ENCODE measurements at places on chromosomes 12 and 14. TPM values are rescaled to one million over a fixed set of nuclear protein-coding genes. Genes with fewer than 3 reads are reported as not detected.

SLCO1C1 gene
- 2.1 TPM for total RNA-seq

DNA sequence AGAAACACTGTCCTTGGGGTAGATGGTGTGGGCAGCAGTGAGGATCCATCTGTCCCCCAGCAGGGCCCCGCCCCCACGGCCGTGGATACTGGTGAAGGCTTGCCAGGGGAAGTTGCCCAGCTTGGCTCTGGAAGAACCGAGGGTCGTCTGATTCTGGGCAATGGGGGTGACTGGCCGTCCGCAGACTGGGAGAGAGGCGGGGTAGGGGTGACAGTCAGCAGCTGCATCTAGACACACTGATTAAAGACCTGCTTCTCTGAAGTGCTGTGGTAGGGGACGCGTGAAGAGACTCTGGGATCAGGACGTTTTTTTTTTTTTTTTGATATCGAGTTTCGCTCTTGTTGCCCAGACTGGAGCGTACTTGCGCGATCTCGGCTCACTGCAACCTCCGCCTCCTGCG, 4.7 kb upstream of the C1R start:
- no peak for DNase-seq

C14orf39 gene
- not detected for total RNA-seq

DNA sequence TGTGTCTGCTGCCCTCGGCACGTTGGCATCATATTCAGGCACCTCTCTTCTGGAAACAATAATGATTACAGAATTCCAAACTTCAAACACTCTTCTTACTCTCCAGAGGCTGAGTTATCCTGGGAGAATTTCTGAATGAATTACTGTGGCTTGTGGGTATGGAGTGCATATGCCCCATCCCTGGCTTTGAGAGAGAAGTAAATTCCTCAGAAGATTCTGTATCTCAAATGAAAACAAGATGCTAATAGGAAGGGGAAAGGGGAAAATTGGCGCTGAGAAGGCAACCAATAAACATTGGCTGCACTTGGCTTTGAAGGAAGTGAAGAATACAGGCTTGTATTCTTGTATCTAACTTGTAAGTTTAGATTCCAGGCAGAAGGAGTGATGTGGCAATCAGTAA, 132.0 kb upstream of the NOVA1 start:
- DNase-seq = no peak

GRCh38 chr12:3197131-3197818, 120.1 kb downstream of the TSPAN9 start:
- no peak for DNase-seq

SRGAP1 gene
- 12.2 TPM for total RNA-seq

GRCh38 chr14:78232231-78233000, 62.2 kb downstream of the NRXN3 start:
- DNase-seq = no peak

GRCh38 chr12:88985631-88986030, 366.7 kb downstream of the DUSP6 start:
- DNase-seq = no peak

IL25 gene
- total RNA-seq = not detected

LRTM2 gene
- total RNA-seq = not detected

GRCh38 chr12:9392842-9393241, 184.6 kb upstream of the PZP start:
- no peak for DNase-seq

GRCh38 chr12:52860102-52860823, 11.5 kb upstream of the KRT78 start:
- DNase-seq = no peak

DNA sequence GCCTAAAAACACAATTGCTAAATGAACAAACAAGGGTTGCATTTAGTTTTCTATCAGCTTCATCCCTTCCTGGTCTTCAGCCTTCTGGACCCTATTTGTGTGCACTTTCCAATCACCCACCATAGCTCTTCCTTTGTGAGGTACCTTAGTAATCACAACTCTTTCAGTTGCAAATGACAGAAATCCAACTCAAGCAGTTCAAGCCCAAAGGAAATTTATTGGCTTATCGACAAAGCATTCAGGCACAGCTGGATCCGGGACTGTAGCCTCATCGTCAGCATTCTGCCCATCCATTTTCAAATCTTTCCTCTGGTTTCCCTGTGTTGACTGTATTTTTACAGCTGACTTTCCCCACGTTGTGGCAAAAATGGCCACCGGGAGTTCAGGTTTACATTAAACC, 148.6 kb upstream of the VASH1 start:
- DNase-seq = no peak

MYBPC1 gene
- 12.6 TPM for total RNA-seq

TAS2R43 gene
- not detected for total RNA-seq

DNA sequence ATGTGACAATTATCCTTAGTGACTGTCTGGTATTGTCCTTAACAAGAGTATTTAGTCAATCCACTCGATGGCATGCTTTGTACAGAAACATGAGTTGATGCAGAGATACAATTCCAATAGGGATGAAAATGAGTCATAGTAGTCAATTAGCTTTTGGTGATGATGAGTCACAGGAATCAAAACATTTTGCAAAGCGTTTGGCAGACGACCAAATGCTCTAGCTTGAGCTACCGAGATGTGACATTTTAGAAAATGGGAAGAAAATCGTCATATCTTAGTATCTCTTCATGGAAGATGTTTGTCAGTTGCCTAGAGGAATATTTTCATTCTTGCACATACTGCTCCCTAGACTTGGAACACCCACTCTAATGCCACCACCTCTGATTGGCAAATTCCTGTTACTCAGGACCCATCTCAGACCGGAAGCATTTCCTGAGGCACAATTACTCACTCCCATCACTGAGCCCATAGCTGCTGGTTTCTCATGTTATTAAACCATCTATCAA, 95.0 kb downstream of the LMNTD1 start:
- no peak for DNase-seq

DNA sequence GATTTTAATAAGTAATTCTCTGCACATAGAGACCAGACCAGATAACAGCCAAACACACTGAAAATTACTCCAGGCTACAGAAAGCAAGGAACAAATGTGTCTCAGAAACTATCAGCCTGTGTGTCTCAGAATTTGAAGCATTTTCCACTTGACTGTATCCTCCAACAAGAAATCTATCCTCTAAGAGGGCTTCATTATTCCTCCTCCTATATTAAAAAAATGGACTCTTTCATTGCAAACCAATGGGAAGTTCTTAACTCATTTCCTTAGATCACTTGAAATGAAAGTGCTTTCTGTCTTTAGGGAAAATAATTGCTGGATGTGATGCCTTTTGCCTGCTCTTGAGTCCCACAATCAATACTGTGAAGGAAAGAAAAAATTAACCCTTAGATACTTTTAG, 2.3 kb downstream of the ST8SIA1 start:
- no peak for DNase-seq

- no peak for DNase-seq
Observed at GRCh38 chr12:52032446-52032803, 18.8 kb upstream of the NR4A1 start.

- no peak for DNase-seq
Observed at GRCh38 chr14:96205978-96206360, 1.3 kb downstream of the BDKRB2 start.

RFLNA gene
- total RNA-seq = 18.0 TPM

DNA sequence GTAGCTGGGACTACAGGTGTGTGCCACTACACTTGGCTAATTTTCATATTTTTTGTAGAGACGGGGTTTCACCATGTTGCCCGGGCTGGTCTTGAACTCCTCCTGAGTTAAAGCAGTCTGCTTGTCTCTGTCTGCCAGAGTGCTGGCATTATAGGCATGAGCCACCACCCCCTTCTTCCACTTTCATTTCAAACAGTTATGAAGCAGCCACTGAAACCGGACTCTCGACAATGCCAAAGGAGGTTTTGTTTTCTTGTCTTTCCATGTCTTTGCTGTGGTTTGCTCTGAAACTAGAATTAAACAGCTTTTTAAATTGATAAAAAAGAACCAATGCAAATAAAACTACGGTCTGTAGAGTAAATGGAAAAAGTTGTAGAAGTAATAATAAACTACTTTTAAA, 30.4 kb downstream of the RAP1B start:
- DNase-seq = peak; percentile 23

- no peak for DNase-seq
Observed at GRCh38 chr12:106289196-106289681, 13.3 kb upstream of the TCP11L2 start.

GRCh38 chr12:120831648-120832267, 72.4 kb downstream of the SPPL3 start:
- DNase-seq = no peak

DNA sequence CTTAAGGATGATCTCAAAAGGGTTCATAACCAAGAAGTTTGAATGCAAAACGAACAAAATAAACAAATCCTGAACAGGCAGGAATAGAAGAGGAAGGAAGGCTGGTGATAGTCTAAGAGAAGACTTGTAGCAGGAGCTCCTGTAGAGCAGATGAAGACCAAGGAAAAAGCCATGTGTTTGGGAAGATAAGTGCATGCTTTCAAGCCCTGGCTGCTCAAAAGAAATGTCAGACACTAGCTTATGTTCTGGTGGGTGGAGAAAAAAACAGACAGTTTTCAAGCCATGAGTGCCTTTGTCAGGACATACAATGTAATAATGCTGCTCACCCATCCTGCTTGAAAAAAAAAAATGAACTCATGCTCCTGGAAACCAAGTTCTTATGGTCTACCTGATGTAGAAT, 27.4 kb downstream of the TAOK3 start:
- DNase-seq = no peak

DNA sequence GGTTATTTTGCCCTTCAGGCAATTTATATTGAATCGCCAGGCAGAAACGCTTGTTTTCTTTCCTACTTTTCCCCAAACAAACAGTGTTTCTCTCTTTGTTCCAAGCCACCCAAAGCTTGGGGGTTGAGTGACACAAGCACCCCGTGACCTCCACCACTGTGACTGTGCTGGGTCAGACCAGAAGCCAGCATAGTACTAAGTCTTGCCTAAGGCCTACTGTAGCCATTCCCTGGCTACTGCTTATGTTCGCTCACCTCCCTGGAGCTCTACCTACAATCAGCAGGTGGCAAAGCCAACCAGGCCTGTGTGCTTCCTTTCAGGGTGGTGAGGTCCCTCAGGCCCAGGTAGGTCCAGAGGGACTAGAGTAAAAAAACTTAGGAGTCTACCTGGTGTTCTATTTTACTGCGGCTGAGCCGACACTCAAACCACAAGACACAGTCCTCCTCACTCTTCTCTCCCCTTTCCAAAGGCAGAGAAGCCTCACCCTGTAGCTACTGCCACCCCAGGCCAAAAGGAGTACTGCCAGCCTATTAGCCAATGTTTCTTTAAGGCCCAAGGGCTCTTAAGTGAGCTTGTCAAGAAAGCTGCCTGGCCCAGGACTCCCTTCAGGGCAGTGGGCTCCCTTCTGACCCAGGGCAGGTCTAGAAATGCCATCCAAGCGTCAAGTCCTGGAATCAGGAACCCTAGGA, 411.8 kb upstream of the MIS18BP1 start:
- DNase-seq = no peak

EIF2S3B gene
- total RNA-seq = 0.46 TPM

TEX22 gene
- total RNA-seq = 0.84 TPM

GRCh38 chr14:93535537-93535936, 104.8 kb downstream of the UNC79 start:
- DNase-seq = no peak

DNA sequence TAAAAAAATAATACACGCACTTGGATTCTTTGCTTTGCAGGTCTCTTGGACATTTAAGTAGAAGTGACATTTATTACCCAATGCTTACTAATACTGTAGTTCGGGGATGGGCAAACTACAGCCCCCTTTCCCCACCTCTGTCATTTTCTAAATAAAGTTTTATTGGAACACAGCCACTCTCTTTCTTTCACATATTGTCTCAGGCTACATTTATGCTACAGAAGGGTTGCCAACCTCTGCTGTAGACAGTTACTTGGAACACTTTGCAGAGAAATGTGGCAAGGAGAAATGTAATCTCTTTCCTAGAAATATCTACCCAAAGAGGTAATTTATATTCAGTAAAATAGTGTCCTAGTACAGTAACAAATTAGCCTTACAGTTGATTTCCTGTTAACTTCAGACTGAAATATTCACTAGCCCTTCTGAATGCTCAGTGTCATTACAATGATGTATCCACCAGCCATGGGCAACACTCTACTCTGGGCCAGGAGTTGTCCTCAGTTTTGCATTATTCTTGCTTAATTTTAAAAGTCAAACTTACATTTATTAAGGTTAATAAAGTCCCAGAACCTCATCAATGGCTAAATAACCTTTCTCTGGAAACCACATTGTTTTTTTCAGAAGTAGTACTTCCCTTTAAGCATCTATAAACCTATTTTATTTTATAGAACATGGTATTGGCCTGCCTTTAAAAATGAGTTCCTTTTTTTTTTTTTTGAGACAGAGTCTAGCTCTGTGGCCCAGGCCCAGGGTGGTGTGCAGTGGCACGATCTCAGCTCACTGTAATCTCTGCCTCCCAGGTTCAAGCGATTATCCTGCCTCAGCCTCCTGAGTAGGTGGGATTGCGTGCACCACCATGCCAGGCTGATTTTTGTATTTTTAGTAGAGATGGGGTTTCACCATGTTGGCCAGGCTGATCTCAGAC, 269.6 kb upstream of the AMIGO2 start:
- no peak for DNase-seq

DNA sequence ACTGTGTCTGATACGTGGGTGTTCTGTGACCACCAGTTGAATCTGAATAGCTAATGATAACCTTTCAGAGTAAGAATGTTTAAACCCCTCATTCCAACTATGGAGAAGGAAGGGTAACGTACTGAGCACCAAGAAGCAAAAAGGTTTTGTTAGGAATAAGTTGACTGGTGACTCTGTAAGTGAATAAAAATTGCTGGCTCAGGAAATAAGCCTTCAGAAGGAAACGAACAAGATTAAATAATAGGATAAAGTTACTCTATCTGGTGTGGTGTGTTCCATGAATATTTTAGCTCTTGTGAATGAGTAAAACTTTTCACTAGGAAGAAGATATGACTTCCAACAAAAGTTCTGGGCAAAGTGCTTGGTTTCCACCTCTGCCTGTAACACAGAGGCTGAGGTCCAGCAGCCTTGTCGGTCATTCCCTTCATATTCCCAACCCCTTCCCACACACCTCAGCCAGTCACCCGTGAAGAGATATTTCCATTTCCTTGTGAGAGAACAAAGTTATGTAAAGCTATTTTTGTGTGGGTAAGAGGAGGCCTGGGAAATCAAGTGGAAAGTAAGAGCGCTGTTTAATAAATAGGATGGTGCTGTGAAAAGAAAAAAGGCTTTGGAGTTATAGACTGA, 47.1 kb downstream of the ARF6 start:
- DNase-seq = no peak

DNA sequence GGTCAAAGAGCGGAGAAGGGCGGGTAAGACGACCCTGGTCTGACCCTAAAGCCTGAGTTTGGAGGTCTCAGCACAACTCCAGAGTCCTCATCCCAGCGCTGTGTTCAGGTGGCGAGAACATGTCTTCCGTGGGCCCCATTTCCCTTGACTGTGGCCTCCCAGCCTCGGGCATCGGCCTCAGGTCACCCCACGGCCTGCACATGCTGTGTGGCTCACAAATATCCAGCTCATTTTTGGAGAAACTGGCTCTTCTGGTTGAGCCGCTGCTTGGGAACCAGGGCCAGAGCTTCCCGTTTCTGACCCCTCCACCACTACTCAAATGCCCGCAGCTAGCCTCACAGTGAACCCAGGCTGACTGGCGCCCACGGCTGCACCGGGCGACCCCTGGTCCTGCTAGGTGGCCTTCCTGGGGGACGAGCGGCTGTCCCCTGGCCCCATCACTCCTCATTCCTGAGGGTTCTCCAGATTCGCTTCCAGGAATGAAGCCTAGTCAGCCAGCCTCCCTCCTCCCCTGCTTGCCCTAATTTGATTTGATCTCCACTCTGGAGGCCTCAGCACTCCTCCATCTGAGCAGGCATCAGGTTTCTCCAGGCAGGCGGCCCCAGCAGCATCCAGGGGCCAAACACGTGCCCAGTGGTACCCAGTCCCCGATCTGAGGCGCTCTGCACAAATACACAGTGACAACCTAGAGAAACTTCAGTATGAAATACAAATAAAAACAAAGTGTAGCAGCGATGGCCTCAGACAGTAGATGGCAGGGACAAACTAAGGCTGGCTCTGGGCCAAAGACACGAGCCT, 4.7 kb downstream of the P2RX2 start:
- no peak for DNase-seq
